ENCODE measurements at places on chromosomes 16 and 17. TPM values are rescaled to one million over a fixed set of nuclear protein-coding genes. Genes with fewer than 3 reads are reported as not detected.

DNA sequence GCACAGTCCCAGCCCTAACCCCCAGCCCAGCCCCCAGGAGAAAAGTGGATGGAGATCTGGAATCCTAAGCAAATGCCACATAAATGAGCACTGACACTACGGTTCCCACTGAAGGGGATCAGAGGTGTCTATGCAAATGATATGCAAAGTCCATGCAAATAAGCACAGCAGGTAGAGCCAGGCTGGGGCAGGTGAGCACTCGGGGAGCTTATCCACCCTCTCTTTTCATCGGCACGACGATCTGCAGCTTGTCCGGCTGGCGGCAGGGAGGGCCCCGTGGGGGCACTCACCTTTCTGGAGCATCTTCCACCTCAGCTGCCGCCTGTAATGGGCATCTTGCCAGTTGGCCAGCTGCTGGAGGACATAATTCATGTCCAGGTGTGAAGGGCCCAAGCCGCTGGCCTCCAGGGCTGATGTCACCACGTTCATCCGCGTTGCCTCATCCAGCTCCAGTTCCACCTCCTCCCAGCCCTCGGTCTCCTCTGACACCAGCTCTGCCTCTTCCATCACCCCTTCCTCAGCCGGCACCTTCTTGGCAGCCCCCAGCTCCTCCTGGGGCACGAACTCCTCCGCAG is 9.9 kb downstream of the HAP1 start:
- no peak for DNase-seq

DNA sequence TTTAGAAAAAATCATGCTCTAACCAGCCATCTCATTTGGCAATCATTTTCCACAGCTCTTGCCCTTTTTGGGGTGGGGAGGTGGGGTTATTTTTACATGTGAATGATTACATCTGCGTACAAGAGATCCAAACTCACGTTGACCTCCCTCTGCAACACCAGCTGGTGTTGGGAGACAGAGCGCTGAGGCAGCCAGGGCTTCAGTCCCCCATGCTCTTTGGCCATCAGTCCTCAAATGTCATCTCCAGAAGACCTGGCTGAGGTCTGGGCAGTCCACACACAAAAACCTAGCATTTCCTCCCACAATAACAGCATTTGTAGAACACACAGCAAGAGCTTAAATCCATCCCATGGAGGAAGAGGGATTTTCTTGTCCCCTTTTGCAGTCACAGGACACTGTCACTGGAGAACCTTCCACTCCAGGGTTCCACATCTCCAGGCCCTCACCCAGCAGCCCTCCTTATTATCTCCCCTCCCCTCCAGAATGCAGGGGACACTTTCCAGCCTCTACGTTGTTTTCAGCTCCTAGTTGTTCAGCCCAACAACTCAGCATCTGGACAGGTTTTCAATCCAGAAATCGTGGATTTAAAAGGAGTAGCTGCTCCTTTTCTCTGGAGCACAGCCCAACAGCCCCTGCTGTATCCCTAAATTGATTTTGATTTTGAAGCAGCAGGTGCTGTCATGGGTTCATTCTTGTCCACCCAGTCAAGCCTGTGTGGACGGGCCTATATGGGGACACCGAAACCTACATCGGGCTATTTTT is 21.1 kb downstream of the MEOX1 start:
- DNase-seq = no peak

DNA sequence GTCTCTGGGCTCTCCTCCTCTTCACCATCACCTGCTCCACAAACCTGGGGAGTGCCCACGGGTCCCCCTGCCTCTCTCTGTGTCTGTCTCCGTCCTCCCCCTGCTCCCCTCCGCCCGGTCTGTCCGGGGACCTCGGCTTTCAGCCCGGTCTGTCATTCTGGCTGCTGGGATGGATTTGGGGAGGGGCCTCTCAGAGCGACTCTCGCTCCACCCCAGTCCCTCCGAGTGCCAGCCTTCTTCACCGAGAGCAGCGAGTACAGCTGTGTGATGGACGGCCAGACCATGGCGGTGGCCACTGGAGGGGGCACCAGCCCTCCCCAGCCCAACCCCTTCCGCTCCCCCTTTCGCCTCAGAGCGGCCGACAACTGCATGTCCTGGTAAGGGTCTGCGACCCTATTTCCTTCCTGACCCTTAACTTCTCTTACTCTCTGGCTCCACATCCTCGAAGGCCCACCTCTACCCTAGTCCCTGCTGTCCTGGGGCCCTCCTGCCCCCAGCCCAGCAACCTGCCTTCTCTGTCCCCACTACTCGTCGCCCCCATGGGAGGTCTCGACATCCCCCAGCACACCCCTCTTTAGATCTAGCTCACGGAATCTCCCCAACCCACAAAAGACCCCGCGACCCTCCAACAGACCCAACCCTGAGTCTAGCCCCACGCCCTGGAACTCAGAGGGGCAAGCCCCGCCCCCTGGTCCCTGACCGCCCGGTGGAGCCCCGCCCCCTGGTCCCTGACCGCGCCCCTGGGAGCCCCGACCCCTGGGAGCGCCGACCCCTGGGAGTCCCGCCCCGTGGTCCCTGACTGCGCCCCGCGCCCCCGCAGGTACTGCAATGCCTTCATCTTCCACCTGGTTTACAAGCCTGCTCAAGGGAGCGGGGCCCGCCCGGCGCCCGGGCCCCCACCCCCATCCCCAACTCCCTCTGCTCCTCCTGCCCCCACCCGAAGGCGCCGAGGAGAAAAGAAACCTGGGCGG is 5.6 kb upstream of the CXCL16 start:
- DNase-seq = no peak

DNA sequence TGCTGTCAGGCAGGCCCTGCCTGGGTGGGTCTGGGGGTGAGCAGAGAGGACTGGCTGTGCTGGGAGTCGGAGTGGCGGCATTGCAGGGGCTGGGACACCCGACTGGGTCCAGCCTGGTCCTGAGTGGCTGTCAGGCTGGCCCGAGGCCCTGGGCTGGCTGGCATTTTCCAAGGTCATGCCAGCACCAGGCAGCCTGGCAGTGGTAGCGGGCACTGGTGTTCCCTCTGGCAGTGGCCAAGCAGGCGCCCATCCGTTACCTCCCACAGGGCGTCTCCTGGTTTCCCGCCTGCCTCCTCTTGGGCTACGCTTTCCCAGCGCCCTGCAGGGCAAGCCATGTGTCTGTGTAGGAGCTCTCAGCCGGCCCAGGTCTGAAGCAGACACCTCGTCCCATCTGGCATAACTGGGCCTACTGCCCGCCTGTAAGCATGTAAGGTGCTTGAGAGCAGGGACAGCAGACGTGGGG is 5.7 kb upstream of the PKMYT1 start:
- peak; percentile 54 for DNase-seq

- no peak for DNase-seq
Observed at GRCh38 chr17:74571621-74572270, 4.4 kb upstream of the CD300H start.

DNA sequence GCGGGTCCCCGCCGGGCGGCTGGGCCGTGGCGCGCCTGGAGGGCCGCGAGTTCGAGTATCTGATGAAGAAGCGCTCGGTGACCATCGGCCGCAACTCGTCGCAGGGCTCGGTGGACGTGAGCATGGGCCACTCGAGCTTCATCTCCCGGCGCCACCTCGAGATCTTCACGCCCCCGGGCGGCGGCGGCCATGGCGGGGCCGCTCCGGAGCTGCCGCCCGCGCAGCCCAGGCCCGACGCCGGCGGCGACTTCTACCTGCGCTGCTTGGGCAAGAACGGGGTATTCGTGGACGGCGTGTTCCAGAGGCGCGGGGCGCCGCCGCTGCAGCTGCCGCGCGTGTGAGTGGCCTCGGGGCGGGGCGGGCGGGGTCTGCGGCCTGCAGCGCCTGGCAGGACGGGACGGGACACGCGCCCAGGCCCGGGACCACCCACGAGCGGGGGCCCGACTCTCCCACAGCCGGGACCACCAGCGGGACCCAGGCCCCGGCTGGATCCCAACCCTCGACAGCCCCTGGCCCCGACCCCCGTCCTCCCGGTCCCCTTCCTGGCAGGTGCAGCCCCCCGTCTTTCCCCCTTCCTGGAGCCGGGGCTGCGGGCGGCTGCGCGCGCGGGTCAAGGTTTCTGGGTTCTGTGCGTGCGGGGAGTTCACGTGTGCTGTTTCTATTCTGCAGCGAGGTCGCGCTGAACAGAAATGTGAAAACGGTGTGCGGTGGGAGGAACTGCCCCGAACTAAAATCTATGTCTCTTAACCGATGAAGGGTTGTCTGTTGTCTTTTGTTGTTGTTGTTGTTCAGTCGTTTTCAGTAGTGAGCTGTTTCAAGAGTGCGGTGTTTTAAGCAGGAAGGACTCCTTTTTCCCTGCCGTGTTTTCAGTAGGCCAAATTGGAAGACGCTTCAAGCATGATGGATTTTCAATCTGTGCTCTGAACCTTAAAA is 705 bp downstream of the FOXK2 start:
- DNase-seq = peak; percentile 20

DNA sequence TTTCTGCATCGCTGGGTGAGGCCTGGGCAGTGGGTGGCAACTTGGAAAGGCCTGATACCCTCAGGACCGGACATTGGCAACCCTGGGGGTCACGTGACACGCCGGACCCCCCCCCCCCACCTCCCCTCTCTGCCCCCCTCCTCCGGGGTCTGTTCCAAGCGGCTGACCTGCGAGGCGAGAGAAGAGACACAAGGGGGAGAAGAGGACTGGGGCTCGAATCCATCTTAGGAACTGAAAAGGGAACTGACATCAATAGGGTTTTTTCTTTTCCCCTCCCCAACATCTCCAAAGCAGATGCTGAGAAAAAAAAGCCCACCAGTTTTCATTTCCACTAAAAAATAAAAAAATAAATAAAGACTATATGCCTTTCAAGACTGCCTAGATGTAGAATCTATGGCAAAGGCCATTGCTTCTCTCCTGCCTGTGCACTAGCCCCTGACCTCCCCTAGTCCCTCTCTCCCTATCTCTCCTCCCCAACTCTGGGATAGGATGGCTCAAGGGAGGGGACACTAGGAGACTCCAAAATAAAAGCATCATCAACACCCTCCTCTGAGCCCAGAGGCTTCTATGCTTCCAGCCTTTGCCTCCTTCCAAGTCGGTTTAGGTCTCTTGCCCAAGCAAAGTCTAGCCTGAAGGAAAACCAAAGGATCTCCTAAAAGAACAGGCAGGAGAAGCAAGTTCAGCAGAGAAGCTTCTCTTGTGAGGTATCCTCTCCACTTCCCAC is 7.7 kb upstream of the HOXB2 start:
- no peak for DNase-seq

GRCh38 chr17:51995797-51996403 is 162.6 kb downstream of the CA10 start:
- DNase-seq = no peak

- no peak for DNase-seq
Observed at GRCh38 chr17:76866774-76867577, 1.2 kb upstream of the MGAT5B start.

DNA sequence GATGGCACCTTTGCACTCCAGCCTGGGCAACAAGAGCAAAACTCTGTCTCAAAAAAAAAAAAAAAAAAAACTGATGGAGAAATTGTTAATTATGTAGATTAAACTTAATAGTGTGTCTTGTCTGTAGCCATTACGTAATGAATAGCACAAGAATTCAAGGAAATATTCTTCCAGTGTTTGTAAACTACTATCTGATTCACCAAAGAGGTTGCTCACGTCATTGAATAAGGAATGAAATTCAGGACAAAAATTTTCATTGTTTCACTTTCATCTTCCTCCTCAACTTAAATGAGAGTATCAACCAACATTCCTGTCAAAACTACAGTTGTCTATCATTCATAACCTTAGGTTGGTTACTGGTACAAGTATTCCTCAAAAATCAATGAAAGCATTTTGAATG is 30.7 kb upstream of the MYO18A start:
- no peak for DNase-seq

- no peak for DNase-seq
Observed at GRCh38 chr16:74070237-74070636, 226.4 kb upstream of the PSMD7 start.

GRCh38 chr16:70589998-70590471 is 56.3 kb upstream of the IL34 start:
- peak; percentile 29 for DNase-seq

DNA sequence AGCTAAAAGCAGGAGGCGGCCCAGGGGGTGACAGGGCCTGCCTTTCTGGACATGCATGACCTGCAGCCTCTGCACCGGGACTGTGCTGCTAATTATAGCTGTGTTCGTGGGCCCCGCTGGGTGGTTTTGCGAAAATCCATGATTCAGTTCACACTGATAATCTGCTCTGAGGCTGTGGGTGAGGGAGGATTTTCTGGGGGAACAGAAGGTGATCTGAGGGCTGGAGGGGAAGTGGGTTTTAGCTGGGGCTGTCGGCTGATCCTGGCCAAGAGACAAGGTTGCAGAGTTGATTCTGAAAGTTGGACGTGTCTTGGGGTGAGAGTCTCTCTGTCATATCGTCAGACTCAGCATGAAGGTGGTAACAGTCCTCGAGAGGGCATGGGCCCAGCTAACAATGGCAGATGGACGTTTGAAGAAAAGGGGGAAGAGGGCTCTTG is 187.5 kb upstream of the ZNF469 start:
- DNase-seq = no peak

DNA sequence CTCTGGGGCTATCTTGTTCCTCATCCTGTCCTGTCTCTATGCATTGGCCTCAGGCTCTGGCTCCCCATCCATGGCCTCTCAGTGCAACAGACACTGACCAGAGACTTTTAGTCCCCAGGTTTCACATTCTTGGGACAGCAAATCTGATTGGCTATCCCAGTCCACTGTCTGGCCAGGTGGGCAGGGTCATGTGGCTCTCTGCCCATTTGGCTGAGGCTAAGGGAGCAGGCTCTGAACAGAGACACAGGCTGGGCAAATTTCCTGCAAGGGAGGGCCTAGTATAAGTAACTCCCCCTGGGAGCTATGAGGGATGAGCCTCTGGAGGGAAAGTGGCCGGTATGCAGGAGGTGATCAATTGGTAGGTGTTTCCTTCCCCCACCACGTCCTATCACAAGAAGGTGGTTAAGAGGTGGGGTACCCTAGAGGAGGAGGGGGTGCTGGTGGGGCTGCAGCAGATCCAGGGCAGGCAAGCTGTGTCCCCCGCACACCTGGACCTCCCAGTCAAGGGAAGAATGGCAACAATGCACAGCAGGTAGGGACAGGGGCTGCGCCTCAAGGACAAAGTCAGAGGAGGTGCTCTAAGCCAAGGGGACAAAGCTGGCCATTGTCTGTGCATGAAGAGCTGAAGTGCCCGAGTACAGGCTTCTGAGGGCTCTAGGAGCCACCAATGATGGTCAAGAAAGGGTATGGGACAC is 13.2 kb downstream of the XYLT2 start:
- no peak for DNase-seq

- no peak for DNase-seq
Observed at GRCh38 chr16:30398661-30399434, 3.6 kb downstream of the ZNF48 start.

- no peak for DNase-seq
Observed at GRCh38 chr17:28811651-28812090, 30.9 kb downstream of the FAM222B start.

- no peak for DNase-seq
Observed at GRCh38 chr17:45123930-45124796, 8.2 kb downstream of the PLCD3 start.

- DNase-seq = no peak
Observed at GRCh38 chr16:30349675-30350074, 5.4 kb downstream of the CD2BP2 start.

PROCA1 gene
- 1.4 TPM for total RNA-seq

SYNRG gene
- total RNA-seq = 54.5 TPM

SOX8 gene
- 1.5 TPM for total RNA-seq

RBFOX1 gene
- total RNA-seq = 64.7 TPM

CCT6B gene
- 1.4 TPM for total RNA-seq

ABCA3 gene
- 9.1 TPM for total RNA-seq

BRIP1 gene
- 0.11 TPM for total RNA-seq

PMFBP1 gene
- not detected for total RNA-seq

ABCA5 gene
- total RNA-seq = 19.0 TPM

TMEM235 gene
- not detected for total RNA-seq

DLX3 gene
- not detected for total RNA-seq

ZNF287 gene
- 7.8 TPM for total RNA-seq

CALB2 gene
- total RNA-seq = not detected

TMC5 gene
- total RNA-seq = not detected

FBXW10B gene
- total RNA-seq = 0.56 TPM

CNGB1 gene
- not detected for total RNA-seq

All from heart right ventricle (tissue), 16 donors.